ENCODE measurements at places on chromosomes 7 and 10.
A peak's percentile ranks its signal among the peaks of the same experiment; 100 is the strongest.

DNA sequence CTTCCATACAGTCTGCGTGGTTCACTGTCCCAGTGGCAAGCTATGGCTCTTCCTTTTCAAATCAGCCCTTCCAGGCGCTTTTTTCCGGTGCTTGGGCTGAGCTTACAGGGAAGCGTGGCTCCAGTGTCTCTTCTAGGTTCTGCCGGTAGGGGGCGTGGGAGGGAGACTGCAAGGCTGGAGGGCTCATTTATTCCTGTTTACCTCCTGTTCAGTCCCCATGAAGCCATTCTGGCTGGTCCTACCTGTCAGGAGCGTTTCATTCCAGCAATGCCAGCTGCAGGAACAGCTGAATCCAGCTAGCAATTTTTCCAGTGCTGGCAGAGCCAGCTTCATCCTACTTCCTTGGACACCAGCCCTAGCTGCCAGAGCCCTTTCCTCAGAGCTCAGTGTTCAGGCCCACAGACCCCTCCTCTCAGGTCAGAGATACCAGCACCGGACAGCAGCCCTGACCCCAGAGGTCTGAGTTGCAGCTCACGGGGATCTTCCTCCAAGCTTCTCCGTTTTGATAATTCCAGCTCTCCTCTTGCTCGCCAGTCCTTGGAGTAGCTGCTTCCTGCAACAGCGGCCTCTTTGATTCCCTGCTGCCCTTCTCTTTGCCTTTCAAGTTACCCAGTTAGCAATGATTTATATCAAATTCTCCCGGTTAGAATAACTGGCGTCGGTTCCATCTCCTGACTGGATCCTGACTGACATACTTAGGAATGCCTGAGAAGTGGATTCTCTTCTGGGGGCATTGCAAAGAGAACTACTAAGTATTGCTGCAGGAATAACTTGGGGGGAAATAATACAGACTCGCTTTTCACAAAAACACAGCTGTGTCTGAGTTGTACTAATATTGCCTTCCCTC is 129.8 kb downstream of the FRMD4A start:
- DNase-seq = no peak

DNA sequence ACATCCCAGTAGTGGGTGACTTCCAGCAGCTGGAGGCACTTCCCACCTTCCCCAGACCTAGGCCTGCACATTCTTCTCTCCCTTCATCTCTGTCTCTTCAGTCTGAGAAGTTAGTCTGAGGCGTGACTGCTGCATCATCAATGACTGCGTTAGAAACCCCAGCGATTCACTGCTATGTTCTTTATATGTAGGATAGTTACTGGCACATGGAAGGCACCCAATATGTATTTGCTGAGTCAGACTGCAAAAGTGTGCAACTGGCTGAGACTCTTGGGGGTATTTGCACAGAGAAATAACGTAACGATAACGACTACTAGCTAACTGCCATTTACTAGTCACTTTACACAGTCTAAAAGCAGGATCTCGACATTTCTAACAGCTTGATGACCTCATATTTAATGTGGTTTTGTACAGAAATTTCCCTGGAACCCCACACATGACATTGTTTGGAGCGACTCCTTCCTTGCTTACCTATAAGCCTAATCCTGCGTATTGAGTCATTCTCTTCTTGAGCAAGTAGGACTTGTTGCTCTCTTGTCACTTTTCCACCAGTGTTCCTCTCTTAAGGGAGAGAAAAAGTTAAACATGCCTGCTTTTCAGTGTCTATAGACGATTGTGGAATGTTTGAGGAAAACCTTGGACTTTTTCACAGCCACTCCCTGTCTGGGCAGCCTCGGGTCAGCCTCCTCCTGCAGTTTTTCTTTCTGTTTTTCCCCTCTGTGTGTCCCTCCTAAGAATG is 45.5 kb downstream of the THNSL1 start:
- no peak for DNase-seq

GRCh38 chr7:157124690-157125089 is 14.0 kb upstream of the UBE3C start:
- no peak for DNase-seq

DNA sequence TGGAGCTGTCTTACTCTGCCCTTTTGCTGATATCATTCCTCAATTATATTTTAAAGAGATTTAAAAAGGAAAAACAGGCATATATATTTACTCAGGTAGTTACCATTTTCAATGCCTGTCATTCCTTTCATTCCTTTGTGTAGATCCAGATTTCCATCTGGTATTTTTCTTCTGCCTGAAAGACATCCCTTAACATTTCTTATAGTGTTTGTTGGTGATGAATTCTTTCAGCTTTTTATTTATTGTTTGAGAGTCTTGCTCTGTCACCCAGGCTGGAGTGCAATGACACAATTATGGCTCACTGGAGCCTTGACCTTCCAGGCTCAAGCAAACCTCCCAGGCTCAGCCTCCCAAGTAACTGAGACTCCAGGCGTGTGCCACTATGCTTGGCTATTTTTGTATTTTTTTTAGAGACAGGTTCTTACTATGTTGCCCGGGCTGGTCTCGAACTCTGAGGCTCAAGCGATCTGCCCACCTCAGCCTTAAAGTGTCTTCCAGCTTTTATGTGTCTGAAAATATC is 5.6 kb upstream of the POM121 start:
- no peak for DNase-seq

- DNase-seq = no peak
These were observed 32.2 kb downstream of the IQUB start for GRCh38 chr7:123502201-123502600.

- DNase-seq = peak; percentile 24
These were observed 37.2 kb upstream of the TARP start for GRCh38 chr7:38310591-38311101.

- DNase-seq = no peak
These were observed 237.0 kb upstream of the SEMA3C start for GRCh38 chr7:81155654-81156373.

DNA sequence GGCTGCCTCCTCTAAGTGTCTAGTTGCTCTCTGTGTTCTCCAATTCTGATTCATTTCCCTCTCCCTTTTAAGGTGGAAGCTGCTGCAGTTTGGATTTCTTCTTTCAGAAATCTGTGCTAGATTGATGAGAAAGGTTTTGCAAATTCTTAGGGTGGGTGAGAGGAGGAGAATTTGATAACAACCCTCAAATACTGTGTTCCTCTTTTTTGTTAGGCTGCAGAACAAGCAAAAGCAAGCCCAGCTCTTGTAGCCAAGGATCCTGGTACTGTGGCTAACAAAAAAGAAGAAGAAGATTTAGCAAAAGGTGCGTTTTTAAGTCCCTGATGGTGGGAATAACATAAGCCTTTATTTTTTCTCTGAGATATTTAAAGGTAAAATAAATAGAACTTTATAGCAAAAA is 49.1 kb downstream of the STAM start:
- DNase-seq = no peak

DNA sequence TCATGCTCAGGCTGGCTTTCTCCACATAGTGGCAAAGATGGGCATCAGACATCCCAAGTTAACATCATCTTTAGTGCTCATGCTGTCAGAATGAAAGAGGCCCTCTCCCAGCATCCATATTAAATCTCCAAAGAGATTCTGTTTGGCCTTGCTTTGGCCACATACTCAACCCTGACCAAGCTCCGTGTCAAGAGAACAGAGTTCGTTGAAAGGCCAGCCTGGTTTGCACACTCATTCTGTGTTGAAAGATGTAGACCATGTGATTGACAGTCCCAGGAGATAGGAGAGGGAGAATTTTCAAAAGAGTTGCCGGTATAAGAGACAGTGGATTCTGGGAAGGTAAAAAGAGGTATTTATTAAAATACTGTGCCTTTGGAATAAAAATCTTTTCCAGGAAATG is 19.7 kb downstream of the MET start:
- no peak for DNase-seq

GRCh38 chr7:42950417-42950816 is 18.2 kb downstream of the MRPL32 start:
- DNase-seq = no peak

GRCh38 chr7:106463851-106464611 is 179.2 kb upstream of the NAMPT start:
- DNase-seq = no peak

GRCh38 chr7:43294080-43294630 is 181.7 kb downstream of the HECW1 start:
- no peak for DNase-seq

DNA sequence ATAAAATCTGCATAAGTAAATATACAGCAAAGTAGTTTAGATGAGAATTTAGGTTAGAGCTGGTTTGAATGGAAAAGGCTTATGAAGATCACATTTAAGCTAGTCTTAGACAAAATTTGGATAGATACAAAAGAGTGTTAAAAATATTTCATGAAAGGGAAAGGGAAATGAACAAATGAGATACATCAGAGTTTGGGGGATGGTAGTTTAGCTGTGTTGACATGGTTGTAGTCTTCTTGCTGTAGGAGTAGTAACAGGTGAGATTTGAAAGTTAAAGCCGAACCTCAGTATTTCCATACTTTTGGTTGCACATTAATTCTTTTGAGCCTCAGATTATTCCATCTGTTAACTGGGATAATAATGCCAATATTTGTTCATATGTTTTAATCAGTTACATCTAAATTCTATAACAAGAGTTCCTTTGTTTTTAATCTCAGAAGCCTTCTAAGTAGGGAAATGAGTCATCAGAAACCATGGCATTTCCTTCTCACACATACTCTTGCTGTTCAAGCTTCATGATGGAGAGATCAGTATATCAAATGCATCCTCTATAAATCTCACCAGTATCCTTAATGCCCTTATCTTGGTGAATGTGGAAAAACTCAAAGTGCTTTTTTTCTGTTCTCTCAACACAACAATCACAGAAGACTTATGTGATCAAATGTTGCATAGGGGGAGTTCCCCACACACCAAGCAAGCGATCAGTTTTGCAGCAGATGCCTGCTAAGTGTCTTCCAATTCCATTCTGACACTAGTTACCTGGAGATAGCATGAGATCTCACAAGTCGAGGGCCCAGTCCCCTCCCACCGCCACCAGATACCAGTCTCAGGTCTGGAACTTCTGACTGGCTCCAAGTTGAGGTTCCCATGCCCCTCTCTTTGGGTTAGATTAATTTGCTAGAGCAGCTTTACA is 84.7 kb downstream of the MAPK8 start:
- no peak for DNase-seq

- DNase-seq = no peak
These were observed 23.2 kb downstream of the PILRA start for GRCh38 chr7:100396421-100396982.

GRCh38 chr10:95121904-95122303 is 52.6 kb upstream of the CYP2C8 start:
- no peak for DNase-seq

- DNase-seq = no peak
These were observed 457.3 kb downstream of the ETV1 start for GRCh38 chr7:13532028-13532753.

GRCh38 chr7:69476416-69476815 is 121.9 kb upstream of the AUTS2 start:
- no peak for DNase-seq
